ENCODE measurements at places on chromosomes 16 and 17.

GRCh38 chr17:4566785-4567184 is 6.4 kb upstream of the GGT6 start:
- no peak for DNase-seq

DNA sequence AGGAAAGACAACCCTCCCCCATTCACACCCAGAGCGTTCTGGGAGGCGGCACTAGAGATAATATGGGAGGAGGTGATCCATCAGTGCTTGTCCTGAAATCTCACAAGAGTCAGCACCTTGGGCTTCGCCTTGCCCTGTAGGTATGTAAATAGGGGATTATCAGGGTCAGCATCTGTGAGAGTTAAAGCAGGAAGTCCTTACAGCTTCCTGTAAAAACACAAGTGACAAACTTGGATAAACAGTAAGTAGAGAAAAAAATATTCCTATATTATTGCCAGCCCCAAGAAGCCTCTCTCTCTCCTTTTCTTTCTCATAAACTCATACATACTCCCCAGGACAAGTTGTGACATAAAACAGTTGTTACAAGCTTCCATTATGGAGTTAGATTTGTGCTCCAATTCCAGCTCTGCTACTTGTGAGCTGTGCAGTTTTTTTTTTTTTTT is 187.7 kb downstream of the MAF start:
- no peak for DNase-seq

- no peak for DNase-seq
Observed at GRCh38 chr16:58333985-58334384, 39.2 kb upstream of the PRSS54 start.

DNA sequence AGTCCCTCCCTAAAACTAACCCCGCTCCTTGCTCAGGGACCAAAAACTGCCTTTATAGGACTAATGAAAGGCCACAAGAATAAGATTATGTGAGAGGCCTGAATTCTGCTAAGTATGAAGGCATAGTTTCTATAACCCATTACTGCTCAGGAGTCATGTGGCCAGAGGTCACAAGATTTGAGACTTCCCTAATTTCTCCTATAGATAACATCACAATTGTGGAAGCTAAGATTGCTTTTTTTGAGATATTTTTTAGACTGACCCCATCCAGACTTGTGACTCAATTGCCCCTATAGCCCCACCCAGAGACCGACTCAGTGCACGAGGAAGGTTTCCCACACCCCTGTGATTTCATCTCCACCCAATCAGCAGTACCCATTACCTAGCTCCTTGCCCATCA is 504.1 kb upstream of the GOT2 start:
- DNase-seq = no peak

GRCh38 chr17:5373112-5373511 is 46.4 kb downstream of the NUP88 start:
- no peak for DNase-seq

- no peak for DNase-seq
Observed at GRCh38 chr17:48553826-48554225, 8.9 kb upstream of the HOXB2 start.

DNA sequence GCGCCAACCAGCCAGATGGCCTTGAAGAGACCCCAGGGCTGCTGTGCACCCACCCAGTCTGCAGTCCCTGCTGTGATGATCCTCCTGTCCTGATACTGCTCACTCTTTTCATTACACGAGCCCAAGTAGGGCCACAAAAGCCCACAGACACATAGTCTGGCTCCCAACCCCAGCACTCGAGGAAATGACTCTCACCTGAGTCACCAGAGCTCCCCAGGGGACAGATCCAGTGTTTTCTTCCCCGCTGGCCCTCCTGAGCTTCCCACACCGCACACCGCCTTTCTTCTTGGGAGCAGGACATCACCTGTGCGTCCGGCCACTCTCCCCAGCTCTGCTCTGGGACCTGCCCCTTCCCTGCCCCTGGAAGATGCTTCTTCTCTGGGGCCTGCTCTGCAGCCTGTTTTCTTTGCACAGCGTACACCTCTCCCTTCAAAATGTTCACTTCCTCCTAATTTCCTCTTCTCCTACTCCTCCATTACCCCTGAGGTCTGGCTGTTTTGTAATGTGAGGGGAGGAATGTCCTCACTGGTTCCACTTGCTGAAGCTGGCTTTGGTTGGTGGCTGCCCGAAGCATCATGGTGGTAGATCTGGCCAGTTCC is 2.0 kb upstream of the SCN4A start:
- no peak for DNase-seq

- DNase-seq = no peak
Observed at GRCh38 chr17:10198509-10199249, at the start of gene GAS7. Gene GAS7 (minus strand): TSS chr17:10198606.

GRCh38 chr17:33725675-33726271 is 432.7 kb upstream of the ASIC2 start:
- DNase-seq = no peak

- DNase-seq = no peak
Observed at GRCh38 chr16:80788027-80788426, 16.4 kb downstream of the CDYL2 start.

DNA sequence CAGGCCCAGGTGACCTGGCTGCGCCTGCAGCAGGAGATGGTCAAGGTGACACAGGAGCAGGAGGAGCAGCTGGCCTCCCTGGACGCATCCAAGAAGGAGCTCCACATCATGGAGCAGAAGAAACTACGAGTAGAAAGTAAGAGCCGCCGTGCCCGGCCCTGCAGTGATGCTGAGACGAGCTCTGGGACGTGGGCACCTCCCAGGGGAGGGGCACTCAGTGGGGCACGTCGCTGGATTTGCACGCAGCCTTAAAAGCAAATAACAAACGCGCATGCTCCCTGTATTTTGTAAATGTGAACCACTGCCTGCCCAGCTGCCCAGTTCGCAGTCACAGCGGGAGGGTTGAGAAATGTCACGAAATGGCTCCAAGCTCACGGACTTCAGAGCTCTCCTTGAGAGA is 15.3 kb upstream of the GAA start:
- no peak for DNase-seq

- DNase-seq = peak; percentile 47
Observed at GRCh38 chr17:77312786-77313599, 172.2 kb downstream of the SEC14L1 start.

DNA sequence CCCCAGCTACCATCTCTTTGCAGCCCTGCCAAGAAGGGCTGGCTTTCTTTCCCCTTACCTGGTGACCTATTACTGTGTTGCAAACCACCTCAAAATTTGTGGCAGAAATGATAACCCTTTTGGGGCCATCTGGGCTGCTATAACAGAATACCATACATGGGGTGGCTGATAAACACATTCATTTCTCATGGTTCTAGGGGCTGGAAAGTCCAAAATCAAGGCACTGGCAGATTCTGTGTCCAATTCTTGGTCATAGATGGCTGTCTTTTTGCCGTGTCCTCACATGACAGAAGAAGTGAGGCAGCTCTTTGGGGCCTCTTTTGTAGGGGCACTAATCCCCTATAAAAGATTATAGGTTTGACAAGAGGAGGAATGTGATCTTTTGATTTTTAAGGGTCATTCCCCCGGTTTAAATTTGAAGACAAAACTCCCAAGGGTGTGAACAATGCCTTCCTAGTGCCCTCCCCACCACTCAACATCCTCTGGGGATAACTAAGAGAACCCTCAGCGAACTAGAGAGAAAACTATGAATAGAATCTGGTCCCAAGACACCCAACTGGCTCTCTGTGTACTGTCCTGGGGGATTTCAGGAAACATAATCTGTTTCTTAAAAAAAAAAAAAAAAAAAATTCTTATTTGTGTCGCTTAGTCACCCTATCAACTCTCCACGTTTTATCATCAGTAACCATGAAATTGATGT is 1.7 kb upstream of the METTL22 start:
- no peak for DNase-seq

GRCh38 chr16:3021449-3022207 is 1.5 kb downstream of the TNFRSF12A start:
- peak; percentile 75 for DNase-seq

DNA sequence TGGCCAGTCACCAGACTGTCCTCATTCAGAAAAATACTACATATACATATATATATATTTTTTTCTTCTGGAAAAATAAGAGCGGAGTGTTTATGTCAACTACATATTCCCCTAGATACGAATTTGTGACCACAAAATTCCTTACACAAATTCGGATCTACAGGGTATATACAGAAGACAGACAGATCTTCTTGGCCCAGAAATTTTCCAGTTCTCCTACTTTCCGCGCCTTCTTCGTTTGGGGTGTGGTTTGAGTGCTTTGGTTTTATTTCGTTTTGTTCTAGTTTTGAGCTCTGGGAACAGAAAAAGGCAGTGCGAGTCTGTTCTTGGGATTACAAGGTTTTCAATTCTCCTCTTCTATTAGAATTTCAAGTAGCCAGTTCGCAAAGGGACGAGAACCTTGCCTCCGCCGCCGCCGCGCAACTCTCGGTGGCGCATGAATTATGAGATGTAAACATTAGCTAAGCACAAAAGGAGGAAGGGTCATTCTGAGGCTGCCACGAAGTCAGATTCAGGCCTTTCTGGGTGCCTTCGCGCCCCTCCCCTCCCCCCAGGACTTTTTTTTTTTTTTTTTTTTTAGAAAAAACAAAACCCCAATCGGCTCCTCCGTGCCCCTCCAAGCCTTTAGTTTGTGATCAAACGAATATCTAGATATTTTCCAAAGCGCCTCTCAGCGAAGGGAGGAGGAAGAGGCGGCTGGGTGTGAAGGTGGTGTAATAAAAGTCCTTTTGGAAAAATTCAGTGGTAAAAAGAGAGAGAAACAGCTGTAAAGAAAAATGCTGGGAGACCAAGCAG is 1.8 kb upstream of the HOXB4 start:
- no peak for DNase-seq

- DNase-seq = no peak
Observed at GRCh38 chr17:55198690-55199370, 65.9 kb upstream of the HLF start.

- DNase-seq = no peak
Observed at GRCh38 chr16:75217389-75217851, 1.4 kb upstream of the CTRB1 start.

- DNase-seq = peak; percentile 26
Observed at GRCh38 chr16:75590920-75591843, 25.0 kb downstream of the GABARAPL2 start.

- no peak for DNase-seq
Observed at GRCh38 chr16:89360760-89361435, 129.5 kb downstream of the ANKRD11 start.

GRCh38 chr17:13541032-13541480 is 60.7 kb downstream of the HS3ST3A1 start:
- DNase-seq = no peak

GRCh38 chr17:78432226-78433012 is 54.0 kb downstream of the PGS1 start:
- no peak for DNase-seq

GRCh38 chr17:51456942-51457341 is 196.6 kb downstream of the UTP18 start:
- no peak for DNase-seq

GRCh38 chr17:73533781-73534180 is 110.5 kb downstream of the SDK2 start:
- DNase-seq = no peak

- DNase-seq = no peak
Observed at GRCh38 chr16:16030449-16030848, 81.0 kb downstream of the ABCC1 start.

DNA sequence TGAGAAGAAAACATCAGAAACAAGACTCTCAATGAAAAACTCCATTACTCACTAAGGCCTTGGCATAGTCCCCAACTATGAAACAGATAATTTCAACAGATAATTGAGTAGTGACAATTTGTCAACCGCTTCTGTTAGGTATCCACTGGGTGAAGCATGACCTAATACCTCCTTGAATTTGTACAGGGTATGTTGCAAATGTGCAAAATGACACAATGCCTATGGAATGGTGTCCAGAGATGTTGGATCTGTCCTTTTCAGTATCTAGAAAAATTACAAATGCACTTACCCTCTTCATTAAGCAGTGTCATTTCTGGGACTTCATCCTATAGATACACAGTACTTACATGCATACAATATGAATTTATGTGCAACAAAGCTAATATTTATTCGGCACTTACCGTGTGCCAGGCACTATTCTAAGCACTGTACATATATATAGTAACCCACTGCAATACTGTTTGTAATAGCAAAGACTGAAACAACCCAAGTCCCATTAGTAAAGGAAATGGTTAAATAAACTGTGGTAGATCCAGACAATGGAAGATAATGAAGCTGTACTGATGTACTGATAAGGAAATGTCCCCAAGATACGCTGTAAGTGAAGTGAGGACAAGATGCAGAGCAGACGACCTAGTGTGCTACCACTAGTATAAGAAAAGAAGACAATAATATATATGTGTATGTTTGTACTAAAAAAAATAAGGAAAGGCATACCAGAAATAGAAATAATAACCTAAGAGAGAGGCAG is 21.4 kb upstream of the SLC6A4 start:
- DNase-seq = no peak

DNA sequence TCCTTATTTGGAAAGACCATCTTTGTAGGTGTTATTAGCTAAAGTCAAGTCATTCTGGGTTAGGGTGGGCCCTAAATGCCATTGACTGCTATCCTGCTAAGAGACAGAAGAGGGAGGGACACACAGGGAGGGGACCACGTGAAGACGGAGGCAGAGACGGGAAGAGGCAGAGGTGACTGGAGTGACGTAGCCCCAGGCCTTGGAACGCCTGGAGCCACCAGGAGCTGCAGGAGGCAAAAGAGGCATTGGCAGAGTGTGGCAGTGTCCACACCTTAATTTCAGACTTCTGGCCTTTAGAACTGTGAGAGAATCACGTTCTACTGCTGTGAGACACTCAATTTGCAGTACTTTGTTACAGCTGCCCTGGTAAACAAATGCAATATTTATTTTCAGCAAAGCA is 13.3 kb downstream of the AFMID start:
- DNase-seq = no peak

GRCh38 chr16:7313170-7313569 is 19.5 kb upstream of the RBFOX1 start:
- DNase-seq = no peak

DNA sequence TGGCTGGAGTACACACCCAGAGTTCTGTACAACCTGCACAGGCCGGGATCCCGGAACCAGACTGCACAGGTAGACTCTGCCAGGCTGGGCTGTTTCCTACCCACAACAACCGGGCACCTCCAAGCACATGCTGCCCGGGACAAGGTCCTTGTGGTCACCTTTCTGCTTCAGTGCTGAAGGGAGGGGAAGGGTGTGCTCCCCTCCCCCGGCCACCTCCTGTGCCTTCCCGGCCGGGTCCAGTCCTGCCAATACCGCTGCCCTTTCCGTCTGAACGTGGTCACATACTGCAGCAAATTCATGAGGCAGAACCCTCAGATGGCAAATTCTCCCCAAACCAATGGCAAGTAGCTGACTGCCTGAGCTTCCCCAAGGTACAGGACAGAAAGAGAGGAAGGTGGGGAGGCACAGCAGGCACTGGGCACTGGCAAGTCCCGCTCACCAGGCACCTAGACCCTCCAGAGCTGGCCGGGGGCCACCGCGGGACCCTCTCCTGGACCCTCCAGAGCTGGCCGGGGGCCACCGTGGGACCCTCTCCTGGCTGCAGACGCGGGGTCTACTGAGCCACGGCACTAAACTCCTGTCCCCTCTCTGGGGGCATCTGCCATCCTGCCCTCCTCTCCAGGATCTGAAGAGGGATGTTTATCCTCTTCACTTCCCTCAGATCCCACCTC is 22.8 kb downstream of the SLC43A2 start:
- DNase-seq = no peak

- DNase-seq = no peak
Observed at GRCh38 chr16:59783191-59783590, 1049.1 kb upstream of the GOT2 start.

- no peak for DNase-seq
Observed at GRCh38 chr17:56203430-56203829, 50.2 kb downstream of the ANKFN1 start.

All from thoracic aorta (tissue), 2 donors.